ENCODE measurements at places on chromosomes 7 and 10.

DNA sequence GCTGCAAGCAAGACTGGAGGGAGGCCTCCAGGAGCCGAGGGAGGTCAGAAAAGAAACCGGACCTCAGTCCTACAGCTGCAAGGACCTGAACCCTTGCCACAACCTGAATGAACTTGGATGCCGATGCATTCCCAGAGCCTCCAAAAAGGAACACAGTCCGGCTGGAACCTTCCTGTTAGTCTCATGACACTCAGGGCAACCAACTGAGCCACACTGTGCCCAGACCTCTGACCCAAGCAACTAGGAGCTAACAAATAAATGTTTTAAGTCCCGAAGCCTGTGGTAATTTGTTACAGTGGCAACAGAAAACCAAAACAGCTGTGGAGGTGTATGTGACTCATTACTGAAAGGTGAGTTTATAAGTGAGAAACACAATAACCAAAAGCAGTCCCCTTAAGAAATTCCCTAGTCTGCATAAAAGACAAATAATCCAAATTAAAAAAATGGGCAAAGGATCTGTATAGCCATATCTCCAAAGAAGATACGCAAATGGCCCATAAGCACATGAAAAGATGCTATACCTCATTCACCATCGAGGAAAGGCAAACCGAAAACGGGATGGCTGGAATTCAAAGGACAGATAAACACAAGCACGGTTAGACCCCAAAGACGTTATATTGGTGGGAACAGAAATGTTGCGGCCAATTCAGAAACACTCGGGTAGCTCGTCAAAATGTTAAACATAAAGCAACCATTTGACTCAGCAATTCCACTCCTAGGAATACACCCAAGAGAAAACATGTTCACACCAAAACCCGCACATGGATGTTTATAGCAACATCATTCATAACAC lies 24.8 kb downstream of the GNA12 start:
- no peak for DNase-seq

DNA sequence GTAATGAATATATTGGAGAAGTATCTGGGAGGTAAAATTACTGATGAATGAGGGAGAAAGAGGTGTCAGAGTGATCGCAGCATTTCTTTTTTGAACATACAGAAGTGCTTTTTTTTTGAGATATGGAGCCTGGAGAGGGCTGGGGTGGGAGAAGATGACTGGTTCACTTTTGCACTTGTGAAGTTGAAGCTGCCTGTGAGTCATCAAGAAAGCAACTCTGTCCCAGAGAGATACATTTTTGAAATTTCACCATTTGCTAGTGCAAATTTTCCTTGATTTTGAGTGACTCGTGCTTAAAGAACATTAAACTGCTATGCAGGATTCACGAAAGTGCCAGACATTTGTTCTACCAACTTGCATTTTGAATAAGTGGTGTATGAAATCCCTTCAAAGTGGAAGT lies 81.8 kb downstream of the ADRA2A start:
- DNase-seq, result no peak

- no peak for DNase-seq
These were observed 163.4 kb upstream of the COL1A2 start for GRCh38 chr7:94231305-94231704.

DNA sequence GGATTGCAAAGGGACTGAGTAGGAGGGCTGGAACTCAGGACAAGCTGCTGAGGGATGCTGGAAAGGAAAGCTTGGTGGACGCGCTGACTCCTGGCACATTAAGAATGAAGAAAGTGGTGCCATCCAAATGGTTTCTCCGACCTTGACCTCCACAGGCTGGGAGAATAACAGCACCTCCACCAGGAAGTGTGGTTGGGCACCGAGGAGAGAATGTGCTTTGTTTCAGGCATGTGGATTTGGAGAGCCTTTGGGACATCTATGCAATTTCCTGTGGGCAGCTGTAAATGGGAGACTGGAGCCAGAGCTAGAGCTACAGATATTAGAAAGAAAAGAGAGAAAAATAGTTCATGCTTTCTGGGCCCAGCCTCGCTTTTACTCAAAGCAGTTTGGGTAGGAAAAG lies 29.8 kb upstream of the HABP2 start:
- DNase-seq, result no peak

DNA sequence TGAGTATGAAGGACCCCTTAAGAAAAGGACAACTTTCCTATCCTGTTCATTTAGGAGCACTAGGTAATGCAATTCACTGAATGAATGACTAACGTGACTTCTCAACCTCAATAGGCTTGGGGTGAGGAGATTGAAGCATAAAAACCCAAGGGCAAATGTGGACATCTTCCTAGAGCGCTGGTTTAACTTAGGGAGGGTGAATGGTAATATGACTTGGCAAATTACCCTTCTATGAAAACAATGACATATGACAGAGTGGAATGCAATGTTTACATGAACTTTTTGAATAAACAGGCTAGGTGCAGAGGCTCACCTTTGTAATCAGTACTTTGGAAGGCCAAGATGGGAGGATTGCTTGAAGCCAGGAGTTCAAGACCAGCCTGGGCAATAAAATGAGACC lies 83.9 kb upstream of the ANK3 start:
- DNase-seq, result no peak

DNA sequence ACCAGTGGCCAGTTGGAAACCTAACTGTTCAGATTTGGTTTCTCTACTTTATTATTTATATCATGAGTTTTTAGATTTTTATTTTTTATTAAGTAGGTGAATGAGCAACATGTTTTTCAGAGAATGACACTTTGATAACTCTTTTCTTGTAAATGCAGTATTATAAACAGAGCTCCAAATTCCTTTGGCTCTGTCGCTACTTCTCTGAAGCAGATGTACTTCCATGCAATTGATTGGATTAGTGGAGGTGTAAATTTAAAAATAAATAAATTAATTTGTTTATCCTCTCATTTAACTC lies 34.3 kb upstream of the ICA1 start:
- no peak for DNase-seq

- DNase-seq, result peak; percentile 35
These were observed 69.1 kb downstream of the MEST start for GRCh38 chr7:130560972-130561371.

DNA sequence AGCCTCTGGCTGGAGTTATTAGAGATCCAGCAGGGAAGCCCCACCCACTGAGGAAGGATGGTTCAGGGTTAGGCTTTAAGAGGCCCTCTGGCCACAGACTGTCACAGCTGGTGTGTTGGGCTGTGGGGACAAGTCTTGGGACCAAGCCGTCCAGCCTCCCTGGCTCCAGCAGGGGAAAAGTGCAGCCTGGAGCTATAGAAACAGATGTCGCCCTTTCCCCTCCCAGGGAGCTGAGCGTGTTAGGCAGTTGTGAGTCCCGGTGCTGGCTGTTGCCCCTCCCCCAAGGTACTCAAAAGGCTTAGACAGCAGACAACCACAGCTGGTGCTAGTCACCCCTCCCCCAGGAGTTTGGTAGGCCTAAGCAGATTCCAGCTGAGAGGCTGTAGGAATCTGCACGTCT lies 143.4 kb downstream of the TMEM168 start:
- DNase-seq, result peak; percentile 100

- peak; percentile 19 for DNase-seq
These were observed 27.0 kb downstream of the MMD2 start for GRCh38 chr7:4931943-4932342.

DNA sequence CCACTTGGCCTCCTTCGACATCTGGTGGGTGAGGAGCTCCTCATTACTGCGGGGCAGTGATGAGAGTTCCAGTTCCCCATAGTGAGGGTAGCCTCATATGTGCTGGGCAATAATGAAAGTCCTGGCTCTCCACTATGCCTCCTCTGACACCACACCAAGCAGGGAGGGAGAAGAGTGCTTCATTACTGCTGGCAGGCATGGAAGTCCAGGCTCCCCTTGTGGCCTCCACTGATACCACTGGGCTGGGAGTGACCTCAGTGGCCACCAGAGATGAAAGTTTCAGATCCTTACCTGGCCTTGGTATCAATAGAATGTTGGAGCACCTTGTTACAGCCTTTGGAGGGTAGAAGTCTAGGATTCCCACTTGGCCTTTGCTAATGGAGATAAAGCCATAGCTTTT lies 6.5 kb downstream of the DUS4L start:
- DNase-seq, result no peak

- peak; percentile 3 for DNase-seq
These were observed 104.7 kb downstream of the VWC2 start for GRCh38 chr7:49878089-49878488.

GRCh38 chr10:85638797-85639196 lies 727.8 kb downstream of the GRID1 start:
- DNase-seq, result no peak

GRCh38 chr7:132488634-132489302 lies 87.5 kb downstream of the PLXNA4 start:
- no peak for DNase-seq

DNA sequence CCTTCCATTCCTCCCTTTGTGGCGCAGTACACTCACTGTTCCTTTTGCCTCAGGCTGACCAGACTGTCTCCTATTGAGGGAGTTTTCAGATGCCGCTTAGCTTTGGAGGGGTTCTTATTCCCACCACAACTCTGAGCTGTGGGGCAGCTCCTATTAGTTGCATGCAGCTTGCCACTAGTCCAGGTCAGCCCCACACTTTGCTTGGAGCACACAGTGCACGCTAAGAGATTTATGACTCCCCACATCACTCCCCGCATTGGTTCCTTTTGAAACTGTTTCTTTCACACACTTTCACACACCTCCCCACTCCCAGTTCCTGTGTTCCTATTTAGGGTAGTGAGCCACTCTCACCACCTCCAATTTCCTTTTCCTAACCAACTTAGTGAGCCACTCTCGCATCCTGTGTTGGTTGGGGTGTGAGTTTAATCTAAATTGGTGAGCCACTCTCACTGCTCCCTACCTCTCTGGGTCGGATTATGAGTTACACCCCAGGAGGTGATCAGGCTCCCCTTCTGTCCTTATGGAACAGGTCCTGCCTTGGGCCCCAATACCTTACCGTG lies 10.4 kb upstream of the ZNF485 start:
- DNase-seq, result no peak

GRCh38 chr10:104127411-104127810 lies 5.4 kb downstream of the SFR1 start:
- peak; percentile 21 for DNase-seq

- DNase-seq, result no peak
These were observed 27.8 kb downstream of the ZNRF2 start for GRCh38 chr7:30312178-30312577.

DNA sequence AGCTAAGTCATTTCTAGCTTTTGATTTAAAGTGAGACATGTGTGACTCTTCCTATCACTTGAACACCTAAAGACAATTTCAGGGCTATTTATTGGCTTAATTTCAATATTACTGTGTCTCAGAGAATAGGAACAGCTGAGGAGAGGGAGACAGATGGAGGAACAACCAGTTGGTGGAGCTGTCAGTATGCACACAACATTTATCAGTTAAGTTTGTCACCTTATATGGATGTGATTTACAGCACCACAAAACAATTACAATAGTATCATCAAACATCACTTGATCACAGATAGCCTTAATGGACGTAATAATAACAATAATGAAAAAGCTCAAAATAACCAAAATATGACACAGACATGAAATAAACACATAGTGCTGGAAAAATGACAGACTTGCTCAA lies 129.6 kb downstream of the NPSR1 start:
- DNase-seq, result no peak

DNA sequence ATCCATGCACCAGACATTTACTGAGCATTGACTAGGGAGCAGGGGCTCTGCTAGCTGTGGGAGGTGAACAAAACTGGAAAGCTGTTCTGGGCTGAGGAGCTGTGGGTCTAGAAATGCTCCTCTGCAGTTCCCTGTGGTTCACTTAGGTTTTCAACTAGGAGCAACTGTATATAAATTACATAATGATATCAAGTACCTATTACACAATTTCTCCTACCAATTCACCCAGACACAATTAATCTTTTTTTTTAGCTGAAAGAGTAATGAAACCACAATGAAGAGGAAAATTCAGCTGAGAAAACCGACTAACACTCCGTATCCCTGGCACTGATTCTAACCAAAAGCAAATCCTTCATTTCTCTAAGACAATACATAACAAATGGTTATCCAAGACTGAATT lies 39.4 kb downstream of the COL28A1 start:
- no peak for DNase-seq

GRCh38 chr7:111863269-111863668 lies 301.0 kb upstream of the IMMP2L start:
- no peak for DNase-seq

DNA sequence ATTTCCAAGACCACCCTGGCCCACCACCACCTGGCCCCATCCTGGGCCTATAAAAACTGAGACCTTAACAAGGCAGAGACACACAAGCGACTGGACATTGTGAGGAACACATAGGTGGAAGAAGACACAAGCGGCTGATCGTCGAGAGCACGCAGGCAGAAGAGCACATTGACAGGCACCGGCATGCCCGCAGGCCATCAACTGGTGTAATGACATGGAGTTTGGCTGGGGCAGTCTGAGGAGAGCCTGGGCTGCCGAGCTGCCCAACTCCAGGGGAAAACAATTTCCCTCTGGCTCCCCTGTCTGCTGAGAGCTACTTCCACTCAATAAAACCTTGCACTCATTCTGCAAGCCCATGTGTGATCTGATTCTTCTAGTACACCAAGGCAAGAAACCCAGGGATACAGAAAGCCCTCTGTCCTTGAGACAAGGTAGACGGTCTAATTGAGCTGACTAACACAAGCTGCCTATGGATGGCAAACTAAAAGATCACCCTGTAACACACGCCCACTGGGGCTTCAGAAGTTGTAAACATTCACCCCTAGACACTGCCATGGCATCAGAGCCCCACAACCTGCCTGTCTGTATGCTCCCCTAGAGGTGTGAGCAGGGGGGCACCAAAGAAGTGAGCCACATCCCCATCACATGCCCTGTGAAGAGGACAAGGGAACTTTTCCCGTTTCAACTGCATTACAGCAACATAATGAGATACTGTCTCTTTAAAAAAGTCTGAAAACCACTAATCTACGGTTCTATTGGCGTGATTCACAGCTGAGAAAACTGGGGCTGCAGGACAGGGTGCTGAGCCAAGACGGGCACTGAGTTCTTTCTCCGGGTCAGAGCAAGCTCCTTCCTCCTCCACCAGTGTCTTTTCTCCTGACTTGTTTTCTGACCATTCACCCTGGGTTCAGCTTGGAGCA lies 18.5 kb upstream of the TNS3 start:
- DNase-seq, result no peak

- no peak for DNase-seq
These were observed at the start of gene KAZALD1 for GRCh38 chr10:101061624-101062231. KAZALD1 (plus strand) TSS chr10:101061989; CDS start chr10:101062593, 604 bp downstream.

GRCh38 chr7:77473229-77474005 lies 57.3 kb upstream of the GSAP start:
- no peak for DNase-seq

DNA sequence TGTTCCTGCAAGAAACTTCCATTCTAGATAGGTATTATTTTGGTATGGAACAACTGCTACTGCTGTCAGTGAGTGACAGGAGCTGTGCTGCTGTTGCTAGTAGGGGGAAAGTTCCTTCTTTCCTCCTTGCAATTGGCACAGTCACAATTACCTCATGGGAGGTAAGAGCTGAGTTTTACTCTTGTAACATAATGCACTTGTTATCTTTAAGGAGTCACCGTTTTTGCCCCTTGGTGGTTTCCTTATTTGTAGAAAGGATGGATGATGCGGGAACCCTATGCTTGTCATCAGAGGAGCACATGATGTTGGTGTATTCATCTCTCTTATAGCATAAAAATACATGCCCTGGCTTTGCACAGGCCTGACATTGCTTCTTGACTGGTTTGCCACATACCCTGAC lies 234.7 kb upstream of the NPY start:
- no peak for DNase-seq
